Stimulated activated CD4-positive, alpha-beta T cell treated with anti-CD3 and anti-CD28 coated beads, TNF-alpha, amount 100 ng/mL, for 1 hour (primary cell): ENCODE measurements at places on chromosomes 13 and 19.

DNA sequence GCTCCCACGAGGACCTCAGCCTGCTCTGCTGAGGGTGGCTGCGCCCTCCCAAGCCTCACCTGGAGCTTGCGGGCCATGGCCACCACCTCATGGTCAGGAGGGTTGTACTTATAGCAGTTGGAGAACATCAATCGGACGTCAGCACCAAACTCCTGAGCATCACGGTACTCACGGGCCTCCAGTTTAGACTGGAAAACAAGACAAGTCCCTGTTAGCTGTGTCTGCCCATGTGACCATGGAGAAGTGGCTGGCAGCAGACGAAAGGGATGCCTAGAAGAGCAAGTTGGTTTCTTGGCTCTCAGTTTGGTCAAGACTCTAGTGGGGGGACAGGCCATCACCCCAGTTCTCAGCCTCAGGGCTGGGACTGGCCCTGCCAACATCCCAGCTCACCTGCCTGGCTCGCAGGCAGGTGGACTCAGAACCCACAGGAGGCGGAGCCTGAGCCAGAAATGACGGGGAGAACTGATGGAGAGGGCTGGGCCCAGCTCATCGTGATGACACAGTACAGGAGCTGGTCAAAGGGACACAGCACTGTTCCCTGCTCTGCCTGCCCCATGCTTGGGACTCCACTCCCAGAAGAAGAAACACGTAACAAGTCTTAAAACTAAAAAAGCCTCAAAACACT lies 31.2 kb upstream of the EPHX3 start:
- no peak for DNase-seq

DNA sequence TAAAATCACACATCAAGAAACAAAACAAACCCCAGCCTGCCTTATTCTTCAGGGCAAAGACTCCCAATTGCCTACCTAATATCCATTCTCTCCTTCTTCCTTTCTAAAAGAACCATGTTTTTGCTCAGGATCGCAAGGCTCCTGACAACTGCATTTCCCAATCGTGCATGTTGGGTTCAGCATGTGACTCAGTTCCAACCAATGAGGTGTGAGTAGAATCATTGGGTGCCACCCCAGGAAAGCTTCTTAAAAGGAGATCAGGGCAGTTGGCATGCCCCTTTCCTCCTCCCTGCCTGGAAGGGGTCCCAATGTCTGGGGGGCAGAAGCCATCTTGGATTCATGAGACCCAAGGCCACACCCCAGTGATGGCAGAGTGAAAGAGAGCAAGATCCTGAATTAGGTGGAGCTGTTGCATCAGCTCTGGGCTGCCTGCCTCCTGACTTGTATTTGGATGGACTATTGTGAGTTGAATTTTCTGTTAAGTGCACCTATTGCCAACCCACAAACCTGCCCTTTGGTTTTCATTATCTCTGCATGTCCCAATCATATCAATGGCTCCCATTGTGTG lies 26.0 kb upstream of the UBAC2 start:
- DNase-seq, result no peak

- no peak for DNase-seq
Measured at GRCh38 chr13:46728777-46729176, 68.2 kb downstream of the ESD start.

- no peak for DNase-seq
Measured at GRCh38 chr13:59607780-59608233, 555.9 kb downstream of the DIAPH3 start.

DNA sequence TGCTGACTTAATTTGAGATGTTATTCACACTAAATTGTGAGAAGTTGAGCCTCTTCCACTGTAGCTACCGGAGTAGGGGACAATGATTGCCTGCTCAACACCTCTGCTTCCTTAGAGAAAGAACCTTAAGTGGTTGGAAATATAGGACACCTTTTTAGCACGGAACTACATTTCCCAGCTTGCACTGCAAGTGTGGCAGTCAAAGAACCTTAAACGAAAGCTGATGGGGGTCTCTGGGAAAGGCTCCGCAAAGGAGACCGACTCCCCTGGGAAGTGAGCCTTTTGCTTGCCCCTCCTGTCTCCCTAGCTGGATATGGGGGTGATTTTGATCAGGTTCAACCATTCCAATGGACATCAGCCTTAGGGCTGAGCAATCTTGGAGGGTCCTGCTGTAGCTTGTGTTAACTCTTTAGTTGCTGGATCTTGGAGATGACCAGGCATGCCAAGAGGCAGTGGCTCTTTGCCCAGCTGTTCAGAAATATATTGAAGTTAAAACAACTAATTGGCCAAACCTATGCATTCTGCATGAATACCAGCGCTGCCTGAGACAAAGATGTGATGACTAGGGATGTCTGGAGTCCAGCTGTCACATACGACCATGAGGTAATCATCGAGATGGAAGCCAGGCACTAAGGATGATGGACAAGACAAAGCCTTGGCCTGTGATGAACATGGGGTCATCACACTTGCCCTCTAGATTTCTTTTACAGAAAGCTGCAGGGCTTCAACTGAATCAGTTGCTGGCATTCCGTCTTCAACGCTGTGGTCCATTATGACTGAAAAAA lies 286.5 kb downstream of the FOXO1 start:
- no peak for DNase-seq

DNA sequence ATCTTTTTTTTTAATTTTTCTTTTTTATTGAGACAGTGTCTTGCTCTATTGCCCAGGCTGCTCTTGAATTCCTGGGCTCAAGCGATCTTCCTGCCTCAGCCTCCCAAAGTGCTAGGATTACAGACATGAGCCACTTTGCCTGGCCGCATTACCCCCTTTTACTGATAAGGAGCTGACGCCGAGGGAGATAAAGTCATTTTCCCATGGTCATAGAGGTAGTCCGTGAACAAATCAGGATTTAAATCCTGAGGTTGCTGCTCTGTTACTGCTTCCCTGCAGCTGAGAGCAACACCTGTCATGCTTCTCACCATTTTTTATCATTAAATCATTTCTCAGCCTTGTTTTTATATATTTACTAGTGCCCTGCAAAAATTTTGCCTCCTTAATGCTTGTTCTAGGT lies 7.4 kb downstream of the CYSLTR2 start:
- DNase-seq, result no peak

DNA sequence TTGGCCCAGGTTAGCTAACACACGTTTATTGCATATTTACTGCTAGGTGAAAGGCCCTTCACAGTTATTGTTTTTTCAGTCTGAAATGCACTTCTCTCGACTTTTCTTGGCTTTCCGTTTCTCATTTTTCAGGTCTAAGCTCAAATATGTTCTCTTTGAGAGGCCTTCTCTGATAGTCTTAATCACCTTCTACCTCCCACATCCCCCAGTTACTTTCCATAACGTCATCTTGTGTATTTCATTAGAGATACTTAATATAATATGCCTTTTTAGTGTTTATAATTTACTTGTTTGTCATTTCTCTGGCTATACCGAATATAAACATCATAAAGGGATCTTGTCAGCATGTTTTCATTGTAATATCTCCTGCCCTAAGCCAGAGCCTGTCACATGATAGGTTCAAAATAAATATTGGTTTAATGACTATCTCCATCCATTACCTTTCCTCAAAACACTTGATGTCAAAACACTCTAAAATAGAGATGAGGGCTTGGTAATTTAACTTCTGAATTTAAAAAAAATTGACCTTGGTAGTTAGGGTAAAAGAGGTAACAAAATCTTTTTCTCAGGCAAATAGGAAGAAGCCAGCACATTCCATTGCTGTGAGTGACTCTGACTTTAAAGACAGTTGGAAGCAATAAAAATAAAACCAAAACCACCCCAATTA lies 168.6 kb upstream of the RFC3 start:
- DNase-seq, result no peak

DNA sequence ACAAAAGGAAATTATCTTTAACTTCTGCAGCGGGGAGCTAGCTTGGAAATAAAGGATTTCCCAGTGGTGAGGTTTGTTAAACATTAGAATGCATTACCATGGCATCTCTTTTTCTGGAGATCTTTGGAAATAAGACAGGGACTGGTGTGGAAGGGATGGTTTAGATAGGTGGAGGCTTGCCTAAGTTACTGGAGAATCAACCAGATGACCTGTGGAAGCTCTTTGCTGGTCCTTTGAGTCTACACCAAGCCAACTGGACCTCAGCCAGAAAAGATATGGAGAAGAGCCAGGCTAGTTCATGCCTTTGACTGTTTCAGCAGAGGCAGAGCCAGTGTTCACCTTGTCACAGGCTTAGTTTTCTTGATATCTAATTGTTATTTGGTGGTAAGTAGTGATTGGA lies 134.7 kb downstream of the KCNRG start:
- DNase-seq, result no peak

DNA sequence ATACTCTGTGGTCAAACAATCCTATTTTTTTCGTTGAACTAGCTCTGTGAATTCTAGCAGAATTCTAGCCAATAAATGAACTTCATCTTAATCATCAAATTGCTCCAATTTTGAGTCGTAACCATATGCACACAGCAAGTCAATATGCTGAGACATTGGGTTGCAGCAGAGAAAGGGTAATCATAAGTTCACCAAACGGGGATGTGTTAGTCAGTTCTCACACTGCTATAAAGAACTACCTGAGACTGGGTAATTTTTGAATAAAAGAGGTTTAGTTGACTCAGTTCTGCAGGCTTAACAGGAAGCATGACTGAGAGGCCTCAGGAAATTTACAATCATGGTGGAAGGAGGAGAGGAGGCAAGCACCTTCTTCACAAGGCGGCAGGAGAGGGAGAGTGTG lies 67.7 kb upstream of the ABCC4 start:
- DNase-seq, result no peak

DNA sequence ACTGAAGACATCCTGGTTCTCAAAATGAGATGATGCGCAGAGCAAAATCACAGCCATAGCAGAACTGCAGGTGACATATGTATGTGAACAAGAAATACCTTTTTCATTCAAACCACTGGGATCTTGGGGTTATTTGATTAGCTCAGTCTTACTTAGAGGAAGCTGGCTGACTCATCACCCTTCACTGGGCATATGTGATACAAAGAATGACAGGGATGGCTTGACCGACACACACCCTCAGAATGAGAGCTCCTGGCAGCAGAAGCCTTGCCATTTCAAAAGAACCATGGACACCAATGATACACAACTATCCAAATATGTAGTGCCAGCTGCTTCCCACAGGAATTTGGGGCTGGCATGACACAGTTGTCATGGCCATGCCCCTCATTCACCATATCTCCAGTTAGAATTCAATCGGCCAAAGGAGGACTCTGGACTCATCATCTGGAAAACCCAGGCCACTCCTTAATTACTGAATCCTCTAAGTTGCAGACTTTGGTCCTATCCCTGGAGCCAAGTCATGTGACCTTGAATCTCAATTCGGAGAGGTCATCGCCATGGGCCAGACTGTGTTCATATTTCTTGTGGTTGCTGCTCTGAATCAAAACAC lies 115.8 kb downstream of the KATNAL1 start:
- DNase-seq, result no peak
